ENCODE measurements at places on chromosomes 7 and 10. TPM values are rescaled to one million over a fixed set of nuclear protein-coding genes. Genes with fewer than 3 reads are reported as not detected.

Gene CDK1
- total RNA-seq: 41.9 TPM

Gene CLDN4
- 175 TPM for total RNA-seq

Gene IL6
- total RNA-seq: 1.4 TPM

Gene DUSP5
- 14.8 TPM for total RNA-seq

GRCh38 chr7:153190452-153190851 lies 430.9 kb downstream of the ACTR3B start:
- no peak overlapping the region for H3K4me3 ChIP-seq
- no peaks in the 10 kb centered on the region for H3K4me1 ChIP-seq
- H3K36me3 ChIP-seq: no peaks in the 10 kb centered on the region
- DNase-seq: no peak

- peaks cover 23% of the 10 kb centered on the region for H3K36me3 ChIP-seq
- peaks cover 14% of the 10 kb centered on the region for H3K4me1 ChIP-seq
- no peak overlapping the region for H3K4me3 ChIP-seq
- H3K27me3 ChIP-seq: no peaks in the 10 kb centered on the region
- H3K27ac ChIP-seq: peak overlapping the region; percentile 30
Observed at GRCh38 chr7:85038466-85038865, 148.4 kb downstream of the SEMA3D start.

DNA sequence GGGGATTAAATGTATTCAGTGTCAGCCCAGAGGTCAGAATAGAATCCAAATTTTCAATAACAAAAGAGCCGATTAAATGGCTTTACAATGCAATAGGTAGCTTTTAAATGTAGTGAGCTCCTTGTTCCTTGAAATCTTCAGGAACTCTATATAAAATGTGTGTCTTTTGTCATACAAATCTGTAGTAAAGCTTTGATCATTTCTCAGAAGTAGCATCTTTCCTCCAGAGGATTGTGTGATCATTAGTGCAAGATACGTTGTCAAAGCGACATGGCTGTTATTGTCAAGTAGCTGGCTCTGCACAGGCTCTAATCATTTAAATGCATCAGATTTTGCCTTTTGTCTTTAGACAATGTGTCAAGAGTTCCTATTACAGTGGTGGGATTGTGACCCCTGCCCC lies 116.1 kb upstream of the NAMPT start:
- H3K4me3 ChIP-seq: no peak overlapping the region
- DNase-seq: no peak
- no peaks in the 10 kb centered on the region for H3K4me1 ChIP-seq
- no peak overlapping the region for H3K27ac ChIP-seq
- H3K27me3 ChIP-seq: peaks cover 21% of the 10 kb centered on the region

DNA sequence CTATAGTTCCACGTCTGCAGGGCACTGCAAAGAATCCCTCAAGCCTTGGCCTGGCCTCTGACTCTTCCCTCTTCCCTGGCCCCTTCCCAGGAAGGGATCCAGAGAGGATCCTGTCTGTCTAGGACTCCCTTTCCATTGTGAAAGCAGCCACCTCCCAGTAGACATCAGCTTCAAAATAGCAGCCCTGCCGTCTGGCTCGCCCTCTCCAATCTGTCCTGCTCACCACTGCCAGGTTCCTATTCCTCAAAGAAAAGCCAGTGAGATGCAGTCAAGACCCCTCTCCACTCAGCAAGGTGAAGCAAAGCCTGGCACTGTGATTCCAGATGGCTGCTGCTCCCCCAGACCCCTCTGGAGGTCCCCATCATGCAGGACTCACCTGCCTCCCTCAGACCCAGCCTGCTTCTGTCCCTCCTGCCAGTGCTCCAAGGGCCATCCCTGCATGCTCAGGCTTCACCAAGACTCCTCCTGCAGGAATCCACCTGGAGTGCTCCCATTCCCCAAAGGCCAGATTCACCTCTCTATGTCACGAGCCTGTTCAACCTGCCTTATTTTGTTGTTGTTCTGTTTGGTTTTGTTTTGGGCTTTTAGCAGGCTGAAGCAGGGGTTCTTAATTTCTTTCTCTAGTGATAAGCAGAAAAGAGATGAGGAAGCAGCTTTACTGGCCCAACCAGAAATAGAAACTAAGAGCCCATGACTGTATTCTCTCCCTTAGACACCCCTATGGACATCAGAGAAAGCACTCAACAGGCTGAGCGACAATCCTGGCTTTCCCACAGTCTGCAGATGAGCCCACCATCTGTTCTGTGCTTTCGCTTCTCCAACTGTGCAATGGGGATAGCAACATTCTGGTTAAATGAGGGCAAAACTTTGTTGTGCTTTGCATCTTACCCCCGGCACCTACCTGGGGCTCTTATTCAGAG lies 305.1 kb downstream of the GRID1 start:
- H3K36me3 ChIP-seq: no peaks in the 10 kb centered on the region
- H3K4me1 ChIP-seq: no peaks in the 10 kb centered on the region
- H3K27me3 ChIP-seq: peaks cover 58% of the 10 kb centered on the region
- H3K27ac ChIP-seq: no peak overlapping the region
- no peak for DNase-seq
- no peak overlapping the region for H3K4me3 ChIP-seq

GRCh38 chr7:26208040-26208439 lies 6.5 kb downstream of the CBX3 start:
- no peak for DNase-seq
- peaks cover 37% of the 10 kb centered on the region for H3K4me1 ChIP-seq
- H3K27ac ChIP-seq: peak overlapping the region; percentile 53
- no peak overlapping the region for H3K4me3 ChIP-seq
- no peaks in the 10 kb centered on the region for H3K27me3 ChIP-seq
- H3K36me3 ChIP-seq: peaks cover 43% of the 10 kb centered on the region

- H3K4me3 ChIP-seq: no peak overlapping the region
- H3K27ac ChIP-seq: no peak overlapping the region
- H3K36me3 ChIP-seq: no peaks in the 10 kb centered on the region
- H3K4me1 ChIP-seq: peaks cover 16% of the 10 kb centered on the region
Observed at GRCh38 chr7:35754741-35755140, 46.1 kb upstream of the SEPTIN7 start.

GRCh38 chr7:133550145-133550544 lies 297.3 kb downstream of the EXOC4 start:
- H3K4me3 ChIP-seq: no peak overlapping the region
- H3K36me3 ChIP-seq: peaks cover 2% of the 10 kb centered on the region
- no peak for DNase-seq
- H3K27me3 ChIP-seq: no peaks in the 10 kb centered on the region
- H3K4me1 ChIP-seq: peaks cover 3% of the 10 kb centered on the region

DNA sequence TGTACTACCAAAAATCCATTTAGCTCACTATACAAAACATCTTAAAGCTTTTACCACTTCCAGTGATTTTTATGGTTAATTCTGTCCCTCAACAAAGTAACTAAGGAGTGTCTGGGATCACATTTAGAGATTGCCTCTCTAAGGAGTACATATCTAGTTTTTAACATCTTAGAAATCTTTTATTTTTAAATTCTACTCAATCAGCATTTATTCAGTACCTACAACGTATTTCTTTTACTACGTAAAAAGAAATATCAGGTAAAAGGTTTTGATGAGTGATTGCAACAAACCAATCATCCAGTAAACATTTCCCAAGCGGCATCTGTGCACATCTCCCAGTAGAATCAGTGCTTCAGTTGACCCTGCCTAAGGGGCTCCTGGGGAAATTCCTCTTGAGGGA lies 31.9 kb downstream of the LAMB1 start:
- no peaks in the 10 kb centered on the region for H3K27me3 ChIP-seq
- peak overlapping the region; percentile 95 for H3K27ac ChIP-seq
- DNase-seq: no peak
- peaks cover 33% of the 10 kb centered on the region for H3K4me1 ChIP-seq
- peaks cover 39% of the 10 kb centered on the region for H3K36me3 ChIP-seq

DNA sequence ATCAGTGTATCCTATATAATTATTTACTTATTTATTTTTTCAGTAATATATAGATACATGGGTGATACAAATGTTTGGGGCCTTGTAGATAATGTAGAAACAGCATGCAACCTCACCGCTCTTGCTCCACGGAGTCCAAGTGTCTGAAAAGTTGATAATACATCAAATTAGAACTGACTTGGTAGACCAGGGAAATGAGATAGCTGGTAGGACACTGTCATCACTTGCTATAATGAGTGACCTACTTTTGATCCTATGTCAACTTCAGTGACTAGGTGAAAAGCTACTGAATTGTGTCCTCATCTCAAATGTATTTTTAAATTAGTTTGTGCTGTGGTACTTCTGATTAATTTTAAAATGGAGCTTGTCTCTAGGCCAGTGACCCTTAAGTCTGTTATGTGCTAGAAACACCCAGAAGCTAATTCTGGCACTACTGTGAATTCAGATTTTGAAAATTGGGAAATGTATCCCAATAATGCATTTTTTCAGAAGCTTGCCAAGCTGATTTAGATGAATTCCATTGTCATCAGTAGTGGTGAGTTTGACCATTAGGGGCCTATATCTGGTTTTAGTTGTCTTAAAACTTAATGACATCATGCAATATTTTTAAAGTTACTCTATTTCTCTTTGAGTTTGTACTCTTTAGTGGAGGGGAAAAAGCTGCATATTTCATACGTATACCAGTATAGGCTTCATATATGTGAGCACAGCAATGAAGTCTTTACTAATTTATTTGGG lies 17.4 kb downstream of the CDK1 start:
- no peak overlapping the region for H3K4me3 ChIP-seq
- no peaks in the 10 kb centered on the region for H3K4me1 ChIP-seq
- no peak overlapping the region for H3K27ac ChIP-seq
- H3K36me3 ChIP-seq: peaks cover 32% of the 10 kb centered on the region

GRCh38 chr7:40569326-40569725 lies 434.5 kb downstream of the SUGCT start:
- H3K4me3 ChIP-seq: no peak overlapping the region
- H3K36me3 ChIP-seq: no peaks in the 10 kb centered on the region
- no peak for DNase-seq
- H3K27me3 ChIP-seq: no peaks in the 10 kb centered on the region
- H3K4me1 ChIP-seq: peaks cover 46% of the 10 kb centered on the region
- H3K27ac ChIP-seq: no peak overlapping the region

DNA sequence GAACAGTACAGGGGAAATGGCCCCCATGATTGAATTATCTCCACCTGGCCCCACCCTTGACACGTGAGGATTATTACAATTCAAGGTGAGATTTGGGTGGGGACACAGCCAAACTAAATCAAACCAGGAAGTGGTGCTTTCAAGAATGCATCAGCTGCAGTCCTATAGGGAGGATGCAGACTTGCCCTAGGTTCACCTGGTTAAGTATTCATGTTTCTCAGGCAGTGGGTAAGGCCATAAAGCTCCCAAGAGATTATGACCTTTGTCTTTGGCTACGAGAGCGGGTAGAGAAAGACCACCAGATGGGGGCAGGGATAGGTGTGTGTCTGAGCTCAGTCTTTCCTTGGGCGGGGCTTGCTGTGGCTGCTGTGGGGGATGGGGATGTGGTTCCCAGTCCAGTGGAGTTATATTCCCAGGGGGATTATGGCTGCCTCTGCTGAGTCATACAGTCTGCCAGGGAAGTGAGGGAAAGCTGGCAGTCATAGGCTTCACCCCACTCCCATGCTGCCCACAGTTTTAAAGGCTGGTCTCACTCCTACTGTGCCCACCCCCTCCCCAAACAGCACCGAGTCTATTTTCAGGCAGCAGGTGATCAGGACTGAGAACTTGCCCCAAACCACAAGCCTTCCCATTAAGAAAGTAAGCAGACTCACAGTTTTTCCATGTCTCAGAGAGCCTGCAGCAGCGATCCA lies 8.4 kb upstream of the R3HCC1L start:
- H3K4me1 ChIP-seq: no peaks in the 10 kb centered on the region
- no peaks in the 10 kb centered on the region for H3K36me3 ChIP-seq

DNA sequence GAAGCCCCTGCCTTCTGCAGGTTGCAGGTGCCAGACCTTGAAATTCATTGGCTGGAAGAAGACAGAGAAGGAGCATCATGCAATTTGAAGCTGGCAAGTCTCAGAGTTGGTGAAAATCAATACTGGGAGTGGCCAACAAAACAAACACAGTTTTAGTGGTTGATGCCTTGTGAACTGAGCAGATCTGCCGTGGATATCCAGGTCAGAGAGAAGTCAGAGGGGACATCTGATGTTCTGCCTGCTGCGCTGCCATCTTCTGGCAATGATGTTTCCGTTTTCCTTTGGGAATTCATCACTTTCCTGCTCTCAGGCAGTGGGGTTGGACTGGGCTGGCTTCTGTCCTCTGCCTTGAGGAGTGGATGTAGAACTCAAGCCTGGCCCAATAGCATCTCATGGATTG lies 132.0 kb downstream of the RPS24 start:
- H3K27ac ChIP-seq: no peak overlapping the region
- H3K27me3 ChIP-seq: no peaks in the 10 kb centered on the region
- DNase-seq: no peak
- no peak overlapping the region for H3K4me3 ChIP-seq
- peaks cover 9% of the 10 kb centered on the region for H3K4me1 ChIP-seq
- no peaks in the 10 kb centered on the region for H3K36me3 ChIP-seq

DNA sequence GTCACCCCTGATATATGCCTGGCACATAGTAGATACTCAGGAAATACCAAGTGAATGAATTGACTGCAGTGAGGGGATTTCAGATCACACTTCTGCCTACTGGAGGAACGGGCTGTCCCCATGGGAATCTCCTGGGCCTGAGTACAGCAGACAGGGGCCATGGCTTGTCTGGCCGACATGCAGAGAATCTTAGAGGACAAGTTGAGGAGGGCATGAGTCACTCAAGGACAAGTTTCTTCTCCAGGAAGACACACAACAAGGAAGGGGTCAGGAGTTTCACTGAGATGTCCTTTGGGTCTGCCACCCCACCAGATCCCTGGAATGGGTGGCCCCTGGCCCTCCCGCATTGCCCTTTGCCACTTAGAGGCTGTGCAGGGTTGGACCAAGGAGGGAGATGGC lies 20.7 kb downstream of the PLPP4 start:
- peaks cover 36% of the 10 kb centered on the region for H3K4me1 ChIP-seq
- H3K27ac ChIP-seq: peak overlapping the region; percentile 96
- no peak overlapping the region for H3K4me3 ChIP-seq
- H3K36me3 ChIP-seq: peaks cover 7% of the 10 kb centered on the region

DNA sequence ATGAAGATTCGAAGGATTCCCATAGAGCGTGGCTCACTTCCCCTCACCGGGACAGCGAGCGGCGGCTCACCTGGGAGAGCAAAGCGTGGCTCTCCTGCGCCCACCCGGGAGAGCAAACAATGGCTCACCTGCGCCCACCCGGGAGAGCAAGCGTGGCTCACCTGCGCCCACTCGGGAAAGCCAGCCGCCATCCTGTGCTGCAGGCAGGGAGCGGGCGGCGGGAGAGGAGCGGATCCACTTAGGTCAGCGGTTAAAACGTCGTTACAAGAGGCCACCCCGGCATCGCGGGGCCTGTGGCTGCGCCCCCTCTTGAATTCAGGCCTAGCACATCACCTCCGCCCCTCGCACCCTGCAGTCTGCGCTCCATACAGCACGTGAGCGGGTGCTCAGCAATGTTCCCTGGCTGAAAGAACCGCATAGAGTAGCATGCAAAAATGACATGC lies 461 bp upstream of the FIGNL1 start:
- H3K27ac ChIP-seq: peak overlapping the region; percentile 64
- peak overlapping the region; percentile 82 for H3K4me3 ChIP-seq
- DNase-seq: no peak
- H3K36me3 ChIP-seq: peaks cover 13% of the 10 kb centered on the region
- peaks cover 13% of the 10 kb centered on the region for H3K4me1 ChIP-seq
- H3K27me3 ChIP-seq: peaks cover 14% of the 10 kb centered on the region

Measured in mesothelial cell of epicardium (in vitro differentiated cells).